ENCODE measurements at places on chromosomes 16 and 17.

DNA sequence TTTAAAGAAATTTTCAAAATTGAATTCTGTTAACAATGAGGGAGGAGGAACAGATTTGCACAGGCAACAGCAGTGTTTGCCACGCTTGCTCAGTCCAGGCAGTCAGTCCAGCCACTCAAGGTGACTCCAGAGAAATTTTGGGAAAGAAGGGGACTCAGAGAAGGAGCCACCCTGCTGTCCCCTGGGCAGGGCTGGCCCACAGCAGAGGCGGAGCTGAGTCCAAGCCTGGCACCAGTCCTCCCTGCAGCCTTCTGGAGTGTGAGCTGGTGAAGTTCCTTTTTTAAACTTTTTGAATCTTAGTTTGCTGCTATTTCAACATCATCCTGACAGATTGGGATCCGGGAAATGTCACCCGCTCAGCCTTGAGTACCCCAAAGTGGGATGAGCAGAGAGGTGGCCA lies 14.5 kb upstream of the SLC47A2 start:
- no peak for DNase-seq

- no peak for DNase-seq
These were observed 650.9 kb downstream of the TOX3 start for GRCh38 chr16:51896013-51896412.

GRCh38 chr16:63289834-63290460 lies 1253.7 kb upstream of the CDH8 start:
- peak; percentile 41 for DNase-seq

DNA sequence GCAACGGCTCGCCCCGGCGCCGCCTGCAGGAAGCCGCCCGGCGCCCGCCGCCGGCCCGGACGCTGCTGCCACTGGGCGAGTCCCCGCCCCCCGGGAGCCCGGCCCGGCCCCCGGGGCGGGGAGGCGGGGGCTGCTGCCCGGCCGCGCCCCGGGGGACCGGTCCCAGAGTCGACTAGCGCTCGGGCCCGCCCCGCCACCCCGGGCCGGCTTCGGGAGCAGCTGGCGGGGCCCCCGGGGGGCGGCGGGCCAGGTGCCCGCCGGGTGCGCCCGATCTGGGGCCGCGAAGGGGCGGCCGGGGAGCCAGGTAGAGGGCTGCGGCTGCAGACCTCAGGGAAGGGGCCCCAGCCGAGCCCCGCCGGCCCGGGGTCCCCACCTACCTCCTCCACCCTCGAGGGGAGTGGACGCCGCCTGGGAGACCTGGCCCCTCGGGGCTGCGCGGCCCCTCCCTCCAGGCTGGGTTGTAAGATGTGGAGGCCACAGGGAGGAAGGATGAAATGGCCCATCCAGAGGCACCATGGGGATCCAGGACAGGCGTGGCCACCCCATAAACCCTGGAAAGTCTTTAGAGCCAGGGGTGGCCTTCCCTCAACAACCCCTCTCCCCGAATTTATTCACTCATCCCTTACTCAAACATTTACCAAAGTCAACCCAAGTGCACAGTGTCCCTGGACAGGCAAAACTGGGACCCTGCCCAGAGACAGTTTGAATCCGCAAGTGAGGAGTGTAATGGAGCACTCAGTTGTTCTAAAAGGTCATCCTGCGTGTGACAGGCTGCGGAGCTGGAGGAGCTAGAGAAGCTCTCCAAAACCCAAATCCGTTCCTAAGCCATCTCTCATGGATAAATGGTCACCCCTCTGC lies at the start of gene CDYL2:
CDYL2 (minus strand) TSS at position 73 of the 858 bp plus-strand sequence. CDS start 425 bp downstream, outside the sequence.
- DNase-seq: peak; percentile 68

- DNase-seq: no peak
These were observed 75.9 kb upstream of the ZNF750 start for GRCh38 chr17:82915757-82916027.

GRCh38 chr17:33233811-33234177 lies 59.3 kb downstream of the ASIC2 start:
- DNase-seq: no peak

DNA sequence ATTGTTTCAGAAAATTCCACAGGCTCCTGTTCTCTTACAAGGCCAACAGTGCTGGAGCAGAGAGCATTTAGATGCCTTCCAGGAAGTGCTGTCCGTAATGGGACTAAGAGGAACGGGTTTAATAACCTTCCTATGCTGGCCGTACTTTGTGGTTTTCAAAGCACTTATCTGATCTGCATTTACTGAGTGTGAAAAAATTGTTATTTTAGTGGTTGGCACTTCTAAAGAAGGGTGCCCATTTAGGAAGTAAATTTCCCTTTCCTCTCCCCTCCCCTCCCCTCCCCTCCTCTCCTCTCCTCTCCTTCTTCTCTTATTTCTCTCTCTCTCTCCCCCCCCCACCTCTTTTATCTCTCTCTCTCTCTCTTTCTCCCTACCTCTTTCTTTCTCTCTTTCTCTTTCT lies 72.0 kb upstream of the DNAJA2 start:
- DNase-seq: no peak

- no peak for DNase-seq
These were observed 9.0 kb upstream of the SLFN12L start for GRCh38 chr17:35546487-35546886.

GRCh38 chr17:63947711-63948330 lies 15.7 kb upstream of the CD79B start:
- DNase-seq: no peak

DNA sequence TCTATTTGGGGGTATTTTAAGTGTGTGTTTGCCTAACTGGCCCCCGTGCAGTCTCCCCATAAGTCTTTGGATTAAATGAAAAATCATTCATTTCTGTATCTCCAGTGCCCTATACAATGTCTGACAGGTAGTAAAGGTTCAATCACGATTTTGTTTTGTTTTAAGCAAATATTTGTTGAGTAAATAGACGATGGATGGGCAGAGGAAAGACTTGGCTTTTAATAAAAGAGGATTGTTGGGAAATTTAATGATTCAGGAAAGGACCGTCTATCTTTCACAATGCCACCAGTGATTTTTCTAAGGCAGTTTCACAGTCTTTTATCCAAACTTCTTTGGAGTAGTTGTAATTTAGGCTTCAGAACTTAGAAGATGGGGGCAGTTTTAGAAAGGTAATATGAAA lies 636.6 kb upstream of the GOT2 start:
- DNase-seq: no peak

GRCh38 chr17:48427598-48427997 lies 2.4 kb downstream of the SKAP1 start:
- no peak for DNase-seq
